ENCODE measurements at places on chromosomes 7 and 10. TPM values are rescaled to one million over a fixed set of nuclear protein-coding genes. Genes with fewer than 3 reads are reported as not detected.

TET1 gene
- total RNA-seq: 0.48 TPM

ERVW-1 gene
- total RNA-seq: not detected

- no peak for DNase-seq
- H3K27ac ChIP-seq: no peak overlapping the region
- no peaks in the 10 kb centered on the region for H3K27me3 ChIP-seq
- no peak overlapping the region for H3K4me3 ChIP-seq
These were observed 36.8 kb downstream of the NACAD start for GRCh38 chr7:45052011-45052410.

DNA sequence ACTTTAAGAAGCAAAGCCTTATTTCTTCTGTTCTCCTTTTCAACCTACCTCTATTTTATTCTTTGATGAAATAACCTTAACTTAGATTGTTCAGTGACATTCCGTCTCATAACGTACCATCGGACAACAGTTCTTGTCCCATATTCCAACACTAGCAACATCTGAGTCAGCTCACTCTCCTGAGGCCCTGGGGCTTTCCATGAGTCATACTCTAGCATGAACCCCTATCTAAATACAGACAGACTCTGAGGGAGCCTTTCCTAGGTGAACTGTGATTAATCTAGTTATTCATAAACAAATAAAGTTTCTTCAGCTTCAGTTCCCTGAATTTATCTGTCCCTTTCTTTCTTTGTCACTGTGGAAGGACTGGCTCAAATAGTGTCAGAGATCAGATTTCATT is 168.7 kb upstream of the LYZL1 start:
- H3K27me3 ChIP-seq: no peaks in the 10 kb centered on the region
- no peak for DNase-seq
- H3K4me3 ChIP-seq: no peak overlapping the region
- H3K4me1 ChIP-seq: no peaks in the 10 kb centered on the region

DNA sequence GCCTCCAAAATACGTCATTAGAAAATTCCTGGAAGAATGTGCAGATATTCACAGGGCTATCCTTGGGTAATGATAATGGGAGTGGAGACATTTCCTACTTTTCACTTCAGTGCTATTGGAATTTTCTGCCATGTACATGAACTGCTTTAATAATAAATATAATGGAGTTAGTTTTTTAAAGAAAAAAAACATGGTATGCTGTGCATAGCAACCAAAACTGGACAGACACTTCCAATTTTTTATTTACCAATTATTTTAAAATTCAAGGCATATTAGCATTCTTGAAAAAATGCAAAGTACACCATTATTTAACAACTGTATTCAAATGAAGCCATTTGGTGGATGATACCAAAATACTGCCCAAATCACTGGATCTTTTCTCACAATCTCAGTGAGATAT is 3.3 kb downstream of the XRCC2 start:
- H3K27me3 ChIP-seq: no peaks in the 10 kb centered on the region
- no peak overlapping the region for H3K27ac ChIP-seq
- no peak overlapping the region for H3K4me3 ChIP-seq
- peaks cover 11% of the 10 kb centered on the region for H3K4me1 ChIP-seq
- peaks cover 34% of the 10 kb centered on the region for H3K36me3 ChIP-seq

- no peak for DNase-seq
- H3K4me1 ChIP-seq: peaks cover 8% of the 10 kb centered on the region
- peaks cover 7% of the 10 kb centered on the region for H3K36me3 ChIP-seq
- H3K27me3 ChIP-seq: no peaks in the 10 kb centered on the region
- H3K4me3 ChIP-seq: no peak overlapping the region
- H3K27ac ChIP-seq: no peak overlapping the region
These were observed 24.1 kb downstream of the CAMK2G start for GRCh38 chr10:73850211-73850610.
